ENCODE measurements at places on chromosomes 7 and 10.

- no peak for DNase-seq
These were observed 55.8 kb upstream of the CDCA7L start for GRCh38 chr7:22001345-22002004.

GRCh38 chr7:41247143-41247865 lies 455.6 kb downstream of the INHBA start:
- no peak for DNase-seq

DNA sequence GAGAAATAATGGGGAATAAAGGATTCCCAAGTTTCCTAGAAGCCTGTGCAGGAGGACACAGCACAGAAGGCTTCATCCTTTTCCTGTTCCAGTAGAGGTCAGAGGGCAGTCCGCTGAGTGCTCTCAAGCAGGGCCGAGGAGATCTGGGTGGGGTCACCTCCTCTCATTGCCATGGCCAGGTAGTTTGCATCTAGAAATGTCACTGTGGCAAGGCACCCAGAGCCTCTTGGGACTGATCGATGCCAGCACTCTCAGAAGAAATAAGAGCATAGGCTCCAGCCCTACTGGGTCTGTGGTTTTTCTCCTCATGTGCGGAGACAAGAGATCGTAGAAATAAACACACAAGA lies 7.9 kb downstream of the NUB1 start:
- DNase-seq, result no peak

GRCh38 chr10:30125496-30125895 lies 66.1 kb upstream of the JCAD start:
- DNase-seq, result no peak

- no peak for DNase-seq
These were observed 87.4 kb downstream of the LRRC4 start for GRCh38 chr7:127943541-127944521.

DNA sequence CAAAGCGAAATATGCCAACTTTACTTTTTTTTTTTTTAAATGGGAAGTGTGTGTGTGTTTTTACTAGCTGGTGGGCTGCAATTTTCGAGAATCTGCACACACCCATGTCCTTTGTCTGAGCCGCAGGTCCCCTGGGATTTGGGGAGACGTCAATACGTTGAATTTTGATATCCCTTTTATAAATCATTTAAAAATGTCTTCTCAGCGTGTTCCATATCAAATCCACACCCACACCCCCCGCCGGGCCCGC lies 404 bp upstream of the FMC1 start:
- DNase-seq, result no peak

- no peak for DNase-seq
These were observed 202.0 kb upstream of the DGKB start for GRCh38 chr7:15104411-15105092.

- no peak for DNase-seq
These were observed 77.1 kb downstream of the INPP5A start for GRCh38 chr10:132614431-132615340.

DNA sequence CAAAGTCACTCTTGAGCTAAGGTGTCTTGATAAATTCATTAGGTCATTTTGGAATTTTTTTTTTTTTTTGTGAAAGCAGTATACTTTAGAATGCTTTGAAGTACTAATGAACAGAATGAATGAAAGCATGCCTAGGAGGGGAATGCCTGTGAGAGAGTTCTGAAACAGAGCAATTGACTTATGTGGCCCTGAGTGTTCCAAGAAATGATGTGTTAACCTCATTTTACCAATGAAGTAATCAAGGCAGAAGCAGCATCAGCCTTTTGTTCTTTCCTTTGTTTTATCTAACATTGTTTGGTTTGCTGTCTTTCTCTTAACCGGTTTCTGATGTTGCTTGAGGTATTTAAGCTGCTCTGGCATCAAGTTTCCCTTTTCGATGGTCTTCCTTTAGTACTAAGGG lies 154.6 kb upstream of the HGF start:
- DNase-seq, result no peak

DNA sequence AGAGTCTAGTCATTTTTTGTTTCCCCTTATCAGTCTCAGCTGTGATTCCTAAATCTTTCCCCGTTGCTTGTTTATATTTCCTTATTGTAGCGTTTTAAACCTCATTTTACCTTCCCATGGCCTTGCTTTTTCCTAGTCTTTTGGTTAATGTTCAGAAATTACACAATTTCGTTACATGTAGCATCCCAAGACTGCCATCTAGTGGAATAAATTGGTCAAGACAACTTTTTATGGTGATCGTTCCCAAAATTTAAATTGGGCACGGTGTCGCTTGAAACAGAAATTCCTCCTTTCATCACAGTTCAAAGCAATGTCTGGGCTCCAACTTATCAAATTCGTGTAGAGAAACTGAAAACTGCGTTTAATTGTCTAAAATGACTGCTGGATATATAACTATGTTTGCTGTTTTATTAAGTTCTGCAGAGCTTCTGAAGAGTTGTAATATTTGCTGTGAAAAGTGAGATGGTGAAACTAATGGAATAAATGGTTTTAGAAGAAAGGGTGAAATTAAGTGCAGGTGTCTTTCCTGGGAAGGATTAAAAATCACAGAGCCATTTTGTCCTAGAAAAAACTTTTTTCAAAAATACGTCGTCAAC lies 370.2 kb downstream of the PHF14 start:
- DNase-seq, result no peak

- DNase-seq, result no peak
These were observed 369.5 kb downstream of the IPMK start for GRCh38 chr10:57898231-57898630.

DNA sequence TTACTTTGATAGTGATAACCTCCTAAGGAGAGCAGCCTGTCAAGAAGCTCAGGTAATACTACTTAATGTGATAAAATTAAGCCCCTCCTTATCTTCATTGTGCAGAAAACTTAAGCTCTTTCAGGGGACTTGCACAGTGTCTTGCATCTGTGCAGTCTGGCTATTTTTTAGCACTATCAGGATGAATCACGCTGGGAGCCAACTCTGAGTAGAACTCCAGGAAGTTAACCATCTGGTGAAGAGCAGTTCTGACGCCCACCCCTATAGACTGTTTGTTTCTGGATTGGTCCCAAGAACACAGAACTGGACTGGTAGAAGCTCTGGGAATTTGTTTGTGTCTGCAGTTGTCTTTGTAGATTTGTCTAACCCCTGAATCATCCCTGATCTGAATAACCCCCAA lies 41.9 kb downstream of the AGK start:
- DNase-seq, result no peak

DNA sequence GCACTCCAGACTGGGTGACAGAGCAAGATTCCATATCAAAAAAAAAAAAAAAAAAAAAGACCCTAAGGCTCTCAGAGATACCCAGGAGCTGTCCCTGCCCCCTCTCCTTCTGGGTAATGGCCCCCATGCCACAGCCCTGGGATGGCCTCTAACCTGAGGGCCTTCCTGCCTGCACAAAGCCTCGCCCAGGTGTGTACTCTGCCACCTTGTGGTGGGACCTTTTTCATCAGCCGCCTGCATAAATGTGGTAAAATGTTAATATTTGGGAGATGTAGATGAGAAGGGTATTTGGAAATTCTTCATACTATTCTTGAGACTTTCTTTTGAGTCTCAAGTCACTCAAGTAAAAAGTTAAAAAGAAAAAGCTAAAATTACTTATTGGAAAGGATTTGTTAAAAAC lies 46.3 kb upstream of the RNF216 start:
- DNase-seq, result no peak

DNA sequence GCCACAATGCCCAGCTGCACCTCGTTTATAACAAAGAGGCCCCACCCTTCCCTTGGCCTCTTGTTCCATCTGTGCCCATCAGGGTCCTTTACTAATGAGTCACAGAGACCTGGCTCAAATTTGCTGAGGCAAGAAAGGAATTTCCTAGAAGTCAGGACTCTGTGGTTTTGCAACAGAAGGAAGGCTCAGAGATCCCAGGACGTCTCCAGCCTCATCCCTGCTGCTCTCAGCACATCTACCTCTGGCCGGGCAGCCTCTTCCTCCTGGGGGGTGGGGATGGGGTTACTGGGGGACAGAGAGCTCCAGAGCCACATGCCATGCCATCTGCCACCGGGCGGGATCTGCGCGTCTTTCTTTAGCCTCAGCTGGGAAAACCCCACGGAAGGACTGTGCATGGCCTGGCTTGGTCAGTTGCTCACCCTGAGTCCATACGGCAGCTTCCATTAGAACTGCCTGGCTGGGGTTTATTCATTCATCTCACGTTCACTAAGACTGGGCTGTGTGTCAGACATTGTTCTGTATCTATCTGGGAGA lies 41.9 kb upstream of the PSMG3 start:
- DNase-seq, result no peak

DNA sequence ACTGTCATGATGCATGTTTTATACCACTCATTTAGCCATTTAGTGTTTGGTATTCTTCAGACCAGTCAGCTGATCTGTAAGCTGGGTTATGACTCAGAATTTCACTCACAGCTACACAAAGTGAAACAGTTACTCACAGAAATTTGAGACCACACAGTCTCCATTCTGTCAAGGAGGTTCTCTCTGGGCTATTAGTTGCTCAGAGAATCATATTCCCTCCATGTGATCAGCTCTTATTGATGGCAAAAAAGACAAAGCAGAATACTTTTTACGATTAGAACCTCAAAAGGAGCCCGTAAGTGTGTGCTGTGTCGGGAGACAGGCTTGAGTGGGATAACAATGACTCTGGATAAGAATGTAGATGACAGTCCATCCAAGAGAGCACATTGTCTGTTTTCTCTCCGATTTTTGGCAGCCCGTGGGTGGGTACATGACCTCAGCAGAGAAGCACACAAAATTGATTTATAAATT lies 277.6 kb upstream of the SORCS1 start:
- no peak for DNase-seq

DNA sequence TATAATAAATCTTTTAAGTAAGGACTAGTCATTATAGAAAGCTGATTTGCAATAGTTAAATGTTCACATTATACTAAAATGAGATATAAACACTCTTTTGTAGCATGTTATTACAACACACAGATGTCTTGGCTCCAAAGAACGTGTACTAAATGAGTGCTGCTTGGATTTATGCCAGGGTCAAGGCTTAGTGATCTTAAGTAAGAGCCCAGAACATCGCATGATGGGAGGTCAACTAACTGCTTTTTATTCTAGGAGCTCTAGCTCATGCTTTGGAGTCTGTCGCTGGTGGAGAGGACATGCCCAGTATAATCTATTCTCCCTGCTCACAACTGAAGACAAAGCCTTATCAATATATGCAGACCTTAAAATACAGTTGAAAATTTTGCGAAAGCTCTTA lies 315.1 kb downstream of the BBS9 start:
- no peak for DNase-seq

- no peak for DNase-seq
These were observed 47.7 kb downstream of the SHOC2 start for GRCh38 chr10:110967009-110967630.

- DNase-seq, result no peak
These were observed 86.4 kb upstream of the KIF5B start for GRCh38 chr10:32142646-32143045.

Data from uterus (tissue), 4 donors.